Heart left ventricle (tissue), 16 donors: ENCODE measurements at places on chromosomes 11 and 22.

GRCh38 chr22:26168939-26169314 lies 335 bp upstream of the SEZ6L start:
- no peak for DNase-seq

DNA sequence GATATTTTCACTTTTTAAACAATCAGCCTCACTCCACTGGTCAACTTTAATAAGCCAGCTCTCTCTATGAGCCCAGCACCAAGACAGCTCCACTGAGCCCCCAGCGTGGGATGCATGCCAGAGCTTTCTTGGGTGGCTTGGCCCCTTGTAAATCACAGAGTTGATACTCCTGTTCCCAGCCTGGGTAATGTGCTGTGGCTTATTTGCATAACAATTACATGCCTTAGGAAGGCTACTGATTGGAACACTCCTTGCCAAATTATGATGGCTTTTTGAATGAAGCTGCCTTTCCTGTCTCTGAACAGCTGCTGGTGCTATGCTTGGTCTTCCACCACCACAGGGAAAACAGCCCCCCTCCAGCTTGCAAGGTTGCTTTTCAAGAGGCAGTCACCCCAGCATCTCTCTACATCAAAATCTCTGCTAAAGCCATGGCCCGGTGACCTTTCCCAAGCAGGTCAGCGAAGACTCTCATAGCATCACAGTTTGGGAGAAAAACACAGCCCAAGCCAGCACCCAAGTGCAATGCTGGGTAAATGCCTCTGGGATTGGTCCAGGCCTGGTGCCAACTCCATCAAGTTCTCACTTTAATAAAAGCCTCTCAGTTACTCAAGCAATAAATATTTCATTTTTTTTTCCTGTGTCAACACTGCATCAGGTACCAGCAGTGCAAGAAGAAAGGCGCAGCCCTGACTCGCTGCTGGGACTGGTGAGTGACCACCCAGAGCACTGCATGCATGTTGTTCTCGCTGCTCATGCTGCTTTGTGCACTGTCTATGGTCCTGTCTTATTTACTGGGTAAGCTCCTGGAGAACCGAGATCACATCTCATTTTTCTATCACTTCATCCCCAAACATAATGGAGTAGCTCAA lies 549.3 kb downstream of the OPCML start:
- DNase-seq, result no peak

- no peak for DNase-seq
These were observed 157.8 kb downstream of the ENTHD1 start for GRCh38 chr22:39735776-39736175.

GRCh38 chr22:37681556-37682049 lies 4.5 kb upstream of the NOL12 start:
- DNase-seq, result peak; percentile 76
